ENCODE measurements at places on chromosomes 3 and 15.

DNA sequence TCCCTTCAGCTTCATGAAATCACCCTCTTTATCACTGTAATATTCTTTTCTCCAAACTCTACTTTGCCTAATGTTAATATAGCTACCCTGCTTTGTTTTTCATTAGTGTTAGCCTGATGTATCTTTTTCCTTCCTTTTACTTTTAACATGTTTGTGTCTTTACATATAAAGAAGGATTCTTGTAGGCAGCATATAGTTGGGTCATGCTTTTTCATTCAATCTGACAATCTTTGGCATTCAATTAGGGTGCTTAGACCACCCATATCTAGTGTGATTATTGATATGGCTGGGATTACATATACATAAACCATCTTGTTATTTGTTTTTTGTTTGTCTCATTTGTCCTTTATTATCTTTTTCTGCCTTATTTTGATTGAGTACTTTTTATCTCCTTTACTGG lies 34.9 kb upstream of the HEG1 start:
- DNase-seq, result no peak

- DNase-seq, result no peak
Measured at GRCh38 chr15:87209891-87210689, 1046.4 kb downstream of the NTRK3 start.

DNA sequence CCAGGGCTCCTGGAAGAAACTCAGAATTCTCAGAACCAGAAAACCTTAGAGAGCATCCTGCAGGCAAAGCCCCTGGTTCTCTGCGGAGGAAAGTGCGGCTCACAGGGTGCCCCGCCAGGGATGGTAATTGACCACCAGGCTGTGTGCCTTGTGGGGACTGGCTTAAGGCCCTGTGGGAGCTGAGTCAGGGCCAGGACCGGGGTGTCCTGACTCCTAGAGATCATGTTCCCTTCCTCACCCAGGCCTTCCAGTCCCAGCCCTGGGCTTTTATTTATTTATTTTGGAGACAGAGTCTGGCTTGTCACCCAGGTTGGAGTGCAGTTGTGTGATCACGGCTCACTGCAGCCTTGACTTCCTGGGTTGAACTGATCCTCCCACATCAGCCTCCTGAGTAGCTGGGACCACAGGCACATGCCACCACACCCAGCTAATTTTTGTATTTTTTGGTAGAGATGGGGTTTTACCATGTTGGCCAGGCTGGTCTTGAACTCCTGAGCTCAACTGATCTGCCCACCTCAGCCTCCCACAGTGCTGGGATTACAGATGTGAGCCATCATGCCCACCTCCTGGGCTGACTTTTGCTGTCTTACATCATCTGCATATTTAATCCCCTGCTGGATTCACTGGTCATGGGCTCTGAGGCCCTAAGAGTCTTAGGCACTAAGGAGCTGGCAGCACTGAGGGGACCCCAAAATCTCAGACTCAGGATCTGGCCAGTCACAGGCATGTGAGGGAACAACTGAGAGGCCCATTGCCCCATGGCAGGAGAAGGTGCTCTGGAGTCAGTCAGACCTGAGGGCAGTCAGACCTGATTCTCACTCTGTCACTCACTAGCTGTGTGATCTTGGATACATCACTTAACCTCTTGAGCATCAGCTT lies 20.4 kb upstream of the LAMP3 start:
- DNase-seq, result no peak

DNA sequence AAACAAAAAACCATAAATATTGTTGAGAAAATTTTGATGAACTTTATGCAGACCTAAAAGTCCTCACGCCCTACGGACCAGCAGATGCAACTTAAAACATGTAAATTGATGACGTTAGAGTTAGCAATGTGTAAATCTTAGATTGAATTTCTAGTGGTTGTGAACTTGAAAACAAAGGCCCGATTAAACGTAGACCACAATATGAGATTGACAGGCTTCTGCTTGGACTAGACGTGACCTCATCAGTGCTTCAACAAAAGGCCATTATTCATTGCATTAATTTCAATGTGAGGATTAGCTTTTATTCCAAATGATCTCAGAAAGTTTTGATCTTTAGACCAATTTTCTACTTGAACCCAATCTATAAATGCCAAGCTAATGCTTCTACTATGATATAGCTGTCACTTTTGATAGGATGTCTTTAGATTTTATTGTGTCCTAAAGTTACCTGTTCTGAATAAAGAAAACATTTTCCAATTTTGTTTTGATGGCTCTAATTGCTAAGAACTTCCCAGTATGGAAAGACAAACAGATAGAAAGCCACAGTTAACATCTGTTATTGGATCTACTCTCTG lies 55.4 kb upstream of the SPPL2A start:
- DNase-seq, result no peak

- no peak for DNase-seq
Measured at GRCh38 chr15:95664450-95664849, 666.0 kb upstream of the NR2F2 start.

DNA sequence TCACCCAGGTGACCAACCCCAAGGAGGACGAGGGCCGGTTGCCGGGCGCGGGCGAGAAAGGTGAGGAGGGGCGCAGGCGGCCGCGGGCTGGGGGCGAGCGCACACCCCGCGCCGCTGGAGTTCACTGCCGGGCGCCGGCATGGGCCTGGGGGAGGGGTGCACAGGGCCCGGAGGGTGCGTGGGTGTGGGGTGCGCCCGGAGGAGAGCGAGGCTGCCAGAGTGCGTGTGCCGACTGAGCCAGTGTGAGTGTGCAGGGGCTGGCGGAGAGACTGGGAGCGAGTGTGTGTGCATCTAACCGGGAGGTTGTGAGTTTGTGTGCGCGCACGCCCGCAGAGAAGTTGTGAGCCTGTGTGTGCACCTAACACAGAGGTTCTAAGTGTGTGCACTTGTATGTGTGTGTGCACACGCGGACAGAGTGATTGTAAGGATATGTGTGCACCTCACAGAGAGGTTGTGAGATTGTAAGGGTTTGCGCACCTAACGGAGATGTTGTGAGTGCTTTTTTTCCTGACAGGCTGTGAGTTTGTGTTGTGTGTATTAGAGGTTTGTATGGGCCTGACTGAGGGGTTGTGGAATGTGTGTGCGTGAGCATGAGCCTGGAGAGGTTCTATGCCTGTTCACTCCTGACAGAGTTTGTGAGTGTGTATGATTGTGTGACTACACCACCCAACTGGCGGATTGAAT lies 681 bp downstream of the CTDSPL start:
- DNase-seq, result no peak

- no peak for DNase-seq
Measured at GRCh38 chr3:46184469-46184868, 23.6 kb downstream of the CCR1 start.

- no peak for DNase-seq
Measured at GRCh38 chr3:100756441-100756840, 47.1 kb downstream of the TFG start.

GRCh38 chr3:88235102-88235501 lies 85.3 kb downstream of the C3orf38 start:
- DNase-seq, result no peak

DNA sequence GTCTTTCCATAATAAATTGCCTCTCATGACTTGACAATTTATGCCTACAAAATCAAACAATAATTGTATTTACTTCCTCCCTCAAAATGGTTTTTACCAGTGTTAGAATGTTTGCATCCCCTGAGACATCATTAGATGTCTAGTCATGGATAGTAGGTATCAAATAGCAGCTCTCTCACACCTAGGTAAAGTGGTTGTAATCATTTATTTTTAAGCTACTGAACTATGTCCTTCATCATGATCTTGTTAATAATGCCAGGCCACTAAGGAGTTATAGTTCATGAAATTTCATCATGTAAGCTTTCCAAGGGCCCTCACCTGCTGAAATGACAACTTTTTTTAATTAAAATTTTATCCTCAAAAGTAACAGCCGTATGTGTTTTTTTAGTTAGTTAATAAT lies 134.1 kb downstream of the ARPP21 start:
- DNase-seq, result no peak

- no peak for DNase-seq
Measured at GRCh38 chr3:151989621-151990020, 116.2 kb downstream of the SUCNR1 start.

DNA sequence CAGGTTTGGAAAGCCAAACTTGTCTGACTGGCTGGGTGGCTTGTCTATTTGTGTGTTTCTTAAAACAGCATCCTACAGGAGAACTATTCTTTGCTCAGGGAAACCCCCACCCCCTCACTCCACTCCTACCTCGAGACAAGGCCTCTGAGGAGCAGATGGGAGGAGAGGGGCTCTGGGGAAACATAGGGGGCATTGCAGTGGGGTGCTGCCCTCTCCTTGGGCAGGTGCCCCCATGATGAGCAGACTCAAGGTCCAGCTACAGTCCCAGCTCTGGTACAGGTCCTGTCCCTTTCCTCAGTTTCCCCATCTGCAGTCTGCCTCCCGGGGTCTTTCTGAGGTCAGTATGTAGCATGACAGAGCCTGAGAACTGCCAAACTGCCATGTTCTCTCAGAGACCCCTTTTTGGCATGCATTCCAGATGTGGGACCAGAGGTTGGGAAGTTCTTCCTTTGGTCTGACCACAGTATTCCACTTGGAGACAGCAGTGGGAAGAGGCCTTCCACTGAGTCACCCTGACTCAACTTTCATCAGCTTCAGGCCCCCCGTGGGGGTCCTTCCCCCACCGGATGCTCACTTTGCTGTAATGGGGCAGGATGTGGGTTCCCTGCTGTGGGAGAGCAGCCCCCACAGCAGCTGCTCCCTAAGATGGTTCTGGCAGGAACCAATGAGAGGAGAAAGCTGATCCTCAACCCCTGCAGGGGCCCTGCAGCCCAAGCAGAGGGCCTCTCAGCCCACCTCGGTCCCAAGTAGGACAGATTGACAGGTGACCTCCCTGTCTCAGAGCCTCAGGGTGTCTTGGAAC lies 32.3 kb upstream of the CYP11A1 start:
- DNase-seq, result no peak

GRCh38 chr3:158471639-158472294 lies 99.2 kb upstream of the MLF1 start:
- DNase-seq, result no peak

DNA sequence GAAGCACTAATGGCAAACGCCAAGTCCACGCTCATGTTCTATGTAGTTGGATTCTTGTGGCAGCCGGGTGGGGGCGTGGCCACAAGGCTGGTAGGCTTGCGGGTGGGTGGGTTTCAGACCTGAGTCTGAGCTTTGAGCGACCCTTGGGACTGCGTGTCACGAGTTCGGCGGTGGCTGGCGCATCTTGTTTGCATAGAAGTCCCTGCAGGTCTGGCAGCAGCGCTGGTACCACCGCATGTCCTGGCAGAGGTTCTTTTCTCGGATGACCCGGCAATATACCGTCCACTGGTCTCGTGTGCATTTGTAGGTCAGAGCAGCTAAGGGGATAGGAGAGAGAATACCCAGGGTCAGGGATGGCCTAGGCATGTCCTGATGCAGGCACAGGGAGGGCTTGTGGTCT lies 241.0 kb upstream of the LYSMD4 start:
- no peak for DNase-seq

DNA sequence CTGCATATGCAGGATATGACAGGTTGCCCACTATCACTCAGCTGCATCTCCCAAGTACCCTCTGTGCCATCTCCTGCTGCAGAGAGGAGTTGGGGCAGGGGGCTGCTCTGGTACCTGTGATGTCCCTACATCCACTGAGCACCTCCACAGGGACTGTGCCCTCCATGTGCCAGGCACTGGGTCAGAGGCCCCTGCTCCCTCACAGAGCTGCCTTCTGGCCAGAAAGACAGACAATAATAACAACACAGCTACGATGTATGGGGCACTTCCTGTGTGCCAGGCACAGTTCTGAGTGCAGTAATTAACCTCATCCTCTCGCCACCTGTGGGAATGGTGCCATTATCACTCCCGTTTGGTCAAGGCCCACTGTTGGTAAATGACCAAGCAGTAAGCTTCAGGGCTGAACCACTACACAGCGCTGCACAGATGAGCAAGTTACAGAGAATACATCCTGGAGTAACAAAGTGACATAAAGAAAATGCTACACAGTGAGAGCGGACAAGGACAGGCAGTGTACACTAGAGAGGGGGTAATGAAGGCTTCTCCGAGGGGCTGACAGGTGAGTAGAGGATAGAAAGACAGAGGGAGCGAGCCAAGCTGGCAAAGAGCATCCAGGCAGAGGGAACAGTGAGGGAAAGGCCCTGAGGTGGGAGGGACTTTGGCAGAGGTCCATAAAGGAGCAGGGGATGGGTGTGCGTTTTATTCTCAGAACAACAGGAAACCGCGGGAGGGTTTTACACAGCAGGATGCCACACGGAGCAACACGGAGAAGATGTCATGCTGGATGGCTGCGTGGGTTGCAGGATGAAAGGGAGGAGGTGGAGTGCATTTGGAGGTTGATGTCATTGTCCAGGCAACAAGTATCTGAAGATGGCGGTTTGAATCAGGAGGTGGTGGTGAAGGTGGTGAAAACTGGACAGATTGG lies 13.6 kb downstream of the WNT7A start:
- DNase-seq, result no peak

GRCh38 chr3:74787011-74787410 lies 172.6 kb upstream of the CNTN3 start:
- DNase-seq, result no peak

DNA sequence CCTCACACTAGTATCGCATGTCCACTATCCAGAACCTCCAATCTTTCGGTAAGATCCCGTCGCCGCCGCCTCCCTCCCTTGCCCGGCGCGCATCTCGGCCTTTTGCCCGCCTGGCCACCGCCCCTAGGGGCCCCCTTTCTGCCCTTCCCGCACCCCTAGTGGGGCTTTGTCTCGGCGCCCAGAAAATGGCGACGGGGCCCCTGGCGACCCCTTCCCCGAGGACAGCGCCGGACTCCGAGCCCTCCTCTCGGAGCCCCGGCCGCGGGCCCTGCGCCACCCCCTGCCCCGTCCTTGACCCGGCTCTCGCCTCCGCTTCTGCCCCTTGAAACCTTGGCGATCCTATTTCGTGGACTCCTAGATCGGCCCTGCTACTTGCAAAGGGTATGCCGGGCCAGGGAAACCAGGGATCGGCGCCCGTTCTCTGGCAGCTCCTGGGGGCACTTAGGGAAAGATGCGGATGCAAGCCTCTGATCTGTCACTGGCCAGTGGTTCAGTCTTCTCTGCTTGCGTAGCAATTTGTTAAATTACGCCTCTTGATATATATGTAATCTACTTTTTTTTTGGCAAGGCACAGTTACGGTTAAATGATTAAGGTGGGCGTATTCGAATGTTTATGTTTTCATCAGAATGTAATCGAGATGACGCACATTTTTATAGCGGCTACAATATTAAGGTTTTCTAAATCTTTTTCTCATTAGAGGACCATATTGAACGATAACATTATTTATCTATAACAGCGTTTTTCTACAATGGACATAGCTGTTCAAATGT lies 603 bp downstream of the EIF1B start:
- DNase-seq, result no peak

DNA sequence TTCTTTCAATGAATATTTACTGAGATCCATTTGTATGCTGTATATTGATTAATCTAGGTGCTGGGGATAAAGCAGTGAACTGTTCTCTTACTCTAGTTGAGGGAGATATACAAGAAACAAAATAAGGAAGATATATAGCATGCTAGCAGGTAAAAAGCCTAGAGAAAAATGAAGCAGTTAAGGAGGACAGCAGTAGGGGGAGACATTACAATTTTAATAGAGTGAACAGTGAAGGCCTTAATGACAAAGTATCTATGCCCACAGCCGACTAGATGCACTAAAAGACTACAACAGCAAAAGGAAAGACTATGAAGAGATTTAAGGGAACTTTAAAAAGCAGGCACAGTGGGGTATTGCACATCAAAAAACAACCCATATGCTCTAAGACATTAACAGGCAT lies 81.4 kb downstream of the XRN1 start:
- no peak for DNase-seq
